Endodermal cell (in vitro differentiated cells): ENCODE measurements at places on chromosomes 12 and 14. TPM values are rescaled to one million over a fixed set of nuclear protein-coding genes. Genes with fewer than 3 reads are reported as not detected.

DNA sequence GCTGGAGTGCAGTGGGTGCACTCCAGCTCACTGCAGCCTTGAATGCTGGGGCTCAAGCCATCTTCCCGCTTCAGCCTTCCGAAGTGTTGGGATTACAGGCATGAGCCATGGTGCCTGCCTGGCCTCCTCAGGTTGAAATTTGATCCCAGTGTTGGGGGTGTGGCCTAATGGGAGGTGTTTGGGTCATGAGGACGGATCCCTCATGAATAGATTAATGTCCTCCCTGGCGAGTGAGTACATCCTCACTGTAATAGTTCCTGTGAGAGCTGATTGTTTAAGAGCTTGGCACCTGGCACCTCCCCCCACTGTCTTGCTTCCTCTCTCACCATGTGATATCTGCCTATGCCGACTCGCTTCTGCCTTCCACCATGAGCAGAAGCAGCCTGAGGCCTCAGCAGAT lies 84.7 kb downstream of the TSPAN9 start:
- DNase-seq: peak; percentile 80

GRCh38 chr12:120483621-120484020 lies 12.3 kb upstream of the DYNLL1 start:
- DNase-seq: no peak

Gene ITFG2
- total RNA-seq: 21.5 to 23.4 TPM (median 22.5 TPM) in 3 replicates

GRCh38 chr14:92905667-92906066 lies 17.3 kb upstream of the CHGA start:
- DNase-seq: no peak

Gene ERP27
- 0.22 to 0.29 TPM in 2 of 3 replicates, not detected in the other for total RNA-seq

DNA sequence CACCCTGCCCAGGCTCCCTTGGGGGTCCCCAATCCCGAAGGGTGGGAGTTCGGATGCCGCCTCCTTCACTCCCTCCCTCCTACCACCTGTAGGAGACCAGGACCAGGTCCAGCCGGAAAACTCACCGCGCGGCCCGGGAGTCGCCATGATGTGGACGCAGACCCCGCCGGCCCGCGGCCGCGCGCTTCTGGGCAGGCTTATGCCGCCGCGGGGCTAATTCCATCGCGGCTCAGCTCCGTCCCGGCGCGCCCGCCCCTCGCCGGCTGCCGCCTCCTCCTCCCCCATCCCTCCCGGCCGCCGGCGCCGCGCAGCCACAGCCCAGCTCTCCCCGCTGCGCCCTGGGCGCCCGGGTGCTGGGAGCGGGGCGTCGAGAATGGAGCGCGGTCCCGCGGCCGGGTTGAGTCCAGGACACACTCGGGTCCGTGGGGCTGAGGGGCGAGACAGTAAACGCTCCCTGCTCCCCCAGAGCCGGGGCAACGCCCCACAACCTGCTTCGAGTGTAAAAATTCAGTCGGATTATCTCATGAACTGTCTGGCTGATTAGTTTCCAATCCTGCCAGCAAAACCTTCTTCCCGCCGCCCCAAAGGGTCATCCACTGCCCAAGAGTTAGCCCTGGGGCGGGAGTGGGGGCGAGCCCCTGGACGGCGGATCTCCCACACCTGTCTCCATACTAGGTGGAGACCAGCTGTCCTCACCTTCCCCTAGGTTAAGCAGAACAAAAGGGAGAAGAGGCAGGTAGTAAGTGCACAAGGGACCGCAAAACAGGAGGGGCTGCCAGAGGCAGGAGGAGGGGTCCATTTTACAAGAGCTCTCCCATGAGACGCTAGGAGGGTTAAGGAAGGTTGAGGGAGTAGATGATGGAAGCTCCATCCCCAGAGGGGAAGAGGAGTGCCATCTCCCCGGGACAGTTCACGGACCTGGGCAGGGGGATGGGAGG lies at the start of gene ANO2:
TSS of gene ANO2 (minus strand) at position 189 of the 938 bp plus-strand sequence. CDS start at position 147, 42 bp downstream.
- DNase-seq: peak; percentile 89

- no peak for DNase-seq
Observed at GRCh38 chr12:122089077-122089476, 10.5 kb downstream of the MLXIP start.

Gene USP44
- 30.8 and 41.5 TPM in 2 replicates for total RNA-seq

- DNase-seq: peak; percentile 74
Observed at GRCh38 chr12:93682846-93683261, 5.7 kb downstream of the CRADD start.

- no peak for DNase-seq
Observed at GRCh38 chr12:112901271-112901670, 5.5 kb upstream of the OAS1 start.

DNA sequence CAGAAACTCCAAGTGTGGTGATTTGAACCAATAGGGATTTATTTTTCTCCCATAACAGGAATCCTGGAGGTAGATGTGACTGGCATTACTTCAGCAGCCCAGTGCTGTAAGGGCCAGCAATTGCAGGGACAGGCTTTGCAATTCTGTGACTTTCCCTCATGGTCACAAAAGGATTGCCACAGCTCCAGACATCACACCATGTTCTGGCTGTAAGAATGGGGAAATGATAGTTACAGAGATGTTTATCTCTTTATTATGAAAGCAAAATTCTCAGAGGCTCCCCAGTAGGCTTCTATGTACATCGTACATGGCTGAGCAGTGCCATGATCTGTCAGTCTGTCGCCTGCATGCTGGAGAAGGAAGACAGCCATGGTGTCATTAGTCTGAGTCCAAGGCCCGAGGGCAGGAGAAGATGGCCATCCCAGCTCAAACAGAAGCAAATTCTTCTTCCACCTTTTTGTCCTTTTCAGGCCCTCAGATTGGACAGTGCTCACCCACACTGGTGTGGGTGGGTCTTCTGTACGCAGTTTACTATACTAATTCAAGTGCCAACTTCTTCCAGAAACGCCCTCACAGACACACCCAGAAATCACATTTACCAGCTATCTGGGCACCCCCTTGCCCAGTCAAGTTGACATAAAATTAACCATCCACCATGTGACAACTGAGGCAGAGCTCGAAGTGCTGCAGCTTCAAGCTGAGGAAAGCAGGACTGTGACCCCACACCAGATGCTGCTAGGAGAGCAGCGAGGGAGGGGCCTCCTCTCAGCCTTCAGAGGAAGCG lies 17.2 kb downstream of the ZBTB42 start:
- peak; percentile 8 for DNase-seq

DNA sequence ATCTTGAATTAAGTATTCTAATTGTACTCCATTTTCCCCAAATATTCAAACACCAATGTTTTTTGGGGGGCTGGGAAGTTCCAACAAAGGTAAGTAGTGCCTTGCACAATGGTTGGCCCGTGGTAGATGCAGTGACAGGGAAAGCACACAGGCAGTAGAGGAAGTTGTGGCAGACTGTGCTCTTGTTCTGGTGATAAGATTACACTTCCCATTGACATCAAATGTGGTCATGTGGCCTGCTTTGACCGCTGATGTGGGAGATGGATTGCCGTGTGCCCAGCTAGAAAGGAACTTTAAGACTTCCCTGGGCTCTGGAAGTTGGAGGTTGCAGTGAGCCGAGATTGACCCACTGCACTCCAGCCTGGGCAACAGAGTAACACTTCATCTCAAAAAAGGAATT lies 223.8 kb downstream of the VRK1 start:
- DNase-seq: no peak

GRCh38 chr12:127144770-127145169 lies 1122.2 kb upstream of the TMEM132C start:
- no peak for DNase-seq

Gene DNAI7
- total RNA-seq: 1.6 to 2.2 TPM (median 1.9 TPM) in 3 replicates

DNA sequence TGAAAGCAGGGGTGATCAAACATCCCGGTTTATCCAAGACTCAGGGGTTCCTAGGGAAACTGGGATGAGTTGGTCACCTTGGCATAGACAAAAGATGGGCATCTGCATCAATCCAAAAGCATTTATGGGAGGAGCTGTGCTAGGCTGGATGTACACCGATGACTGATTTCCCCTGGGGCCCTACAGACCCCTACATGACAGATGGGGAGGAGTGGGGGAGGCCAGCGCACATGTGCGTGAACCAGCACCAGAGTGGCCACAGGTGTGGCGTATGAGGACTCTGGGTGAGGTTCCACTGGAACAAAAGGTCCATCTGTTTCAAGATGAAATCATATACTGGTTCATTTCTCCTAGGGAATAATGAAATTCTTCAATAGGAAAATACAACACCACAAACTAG lies 210.4 kb downstream of the ITPR2 start:
- DNase-seq: no peak

Gene TMEM121
- 0.29 TPM in 1 of 3 replicates, not detected in the others for total RNA-seq

Gene HOXC12
- total RNA-seq: not detected in 3 replicates

Gene ASB2
- 0.11 and 0.36 TPM in 2 replicates for total RNA-seq

GRCh38 chr14:51951656-51952055 lies 37.7 kb upstream of the RTRAF start:
- no peak for DNase-seq

Gene FAM181A
- total RNA-seq: not detected in 2 replicates

GRCh38 chr14:72740504-72740961 lies 153.4 kb downstream of the DPF3 start:
- no peak for DNase-seq

DNA sequence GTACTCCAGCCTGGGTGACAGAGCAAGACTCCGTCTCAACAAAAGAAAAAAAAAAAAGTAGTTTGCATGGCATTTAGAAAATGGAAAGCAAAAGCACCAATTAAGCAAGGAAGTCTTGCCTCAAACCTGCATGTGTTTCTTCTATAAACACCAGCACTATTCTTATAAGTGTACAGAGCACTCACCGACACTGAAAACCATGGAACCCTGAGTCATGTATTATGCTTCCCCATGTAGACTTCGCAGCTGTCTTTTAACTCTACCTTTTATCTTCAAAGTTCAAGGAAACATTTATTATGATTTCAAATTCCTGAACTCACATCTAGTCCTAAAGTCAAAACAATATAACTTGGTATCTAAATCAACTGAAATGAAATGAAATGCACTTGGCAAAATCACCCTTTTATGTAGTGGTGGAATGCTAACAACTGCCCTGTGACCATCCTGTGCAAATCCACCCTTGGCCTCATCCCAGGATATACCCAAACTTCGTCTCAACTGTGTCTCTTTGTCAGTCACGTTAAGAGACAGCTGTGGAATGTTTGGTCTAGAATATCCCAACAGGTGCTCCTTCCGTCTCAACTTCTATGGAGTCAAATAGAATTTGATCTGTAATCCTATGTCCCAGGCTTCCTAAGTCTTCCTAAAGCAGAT lies 4.8 kb downstream of the BCAT1 start:
- DNase-seq: no peak

- DNase-seq: no peak
Observed at GRCh38 chr12:59843260-59843843, 247.5 kb downstream of the SLC16A7 start.

Gene LLPH
- total RNA-seq: 13.3 to 25.7 TPM (median 23.9 TPM) in 3 replicates

DNA sequence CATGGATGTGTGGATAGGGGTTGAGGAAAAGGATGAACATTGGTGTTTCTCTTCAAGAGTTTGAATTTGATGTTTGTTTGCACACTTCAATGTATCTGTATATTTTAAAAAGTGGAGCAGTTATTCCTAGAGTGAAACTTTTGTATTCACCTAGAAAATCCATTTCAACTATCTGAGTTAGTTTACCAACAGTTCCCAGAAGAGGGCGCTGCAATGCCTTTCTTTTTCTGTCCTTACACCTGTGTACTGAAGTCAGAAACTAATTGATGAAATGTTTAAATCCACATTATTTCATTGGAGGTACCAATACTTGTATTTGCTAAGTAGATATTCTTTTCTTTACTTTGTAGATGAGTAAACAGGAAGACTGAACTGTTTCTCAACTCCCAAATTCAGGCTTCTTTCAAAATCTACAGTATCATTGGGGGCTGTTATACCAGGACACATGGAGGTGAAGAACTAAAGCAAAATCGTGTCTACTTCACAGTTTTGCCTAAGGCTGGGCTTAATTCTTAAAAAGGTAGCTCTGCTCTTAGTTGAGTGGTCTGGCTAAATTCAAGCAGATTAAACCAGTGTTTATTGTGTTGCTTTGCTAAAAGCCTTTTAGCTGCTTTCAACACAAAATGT lies 26.6 kb upstream of the KLRB1 start:
- DNase-seq: peak; percentile 84

GRCh38 chr12:112446008-112446725 lies 27.4 kb downstream of the PTPN11 start:
- no peak for DNase-seq

GRCh38 chr12:29346769-29347421 lies 34.1 kb downstream of the ERGIC2 start:
- no peak for DNase-seq

GRCh38 chr12:24918596-24918995 lies 30.3 kb downstream of the BCAT1 start:
- DNase-seq: no peak

GRCh38 chr12:49277466-49277865 lies 12.6 kb downstream of the TUBA1C start:
- no peak for DNase-seq

Gene MUCL1
- not detected in 2 replicates for total RNA-seq

GRCh38 chr14:100212476-100213333 lies 26.2 kb upstream of the YY1 start:
- no peak for DNase-seq

GRCh38 chr12:57476162-57476992 lies 3.3 kb downstream of the ARHGAP9 start:
- peak; percentile 85 for DNase-seq

Gene INSM2
- 0.18 TPM in 1 of 2 replicates, not detected in the other for total RNA-seq
